ENCODE measurements at places on chromosomes 3 and 15.

- DNase-seq: no peak
These were observed 25.0 kb upstream of the TMC3 start for GRCh38 chr15:81398910-81399551.

GRCh38 chr3:185767002-185767688 lies 57.7 kb downstream of the IGF2BP2 start:
- no peak for DNase-seq

GRCh38 chr15:90660195-90660998 lies 56.7 kb upstream of the BLM start:
- peak; percentile 92 for DNase-seq

GRCh38 chr3:135125171-135125801 lies 330.2 kb downstream of the EPHB1 start:
- peak; percentile 44 for DNase-seq

DNA sequence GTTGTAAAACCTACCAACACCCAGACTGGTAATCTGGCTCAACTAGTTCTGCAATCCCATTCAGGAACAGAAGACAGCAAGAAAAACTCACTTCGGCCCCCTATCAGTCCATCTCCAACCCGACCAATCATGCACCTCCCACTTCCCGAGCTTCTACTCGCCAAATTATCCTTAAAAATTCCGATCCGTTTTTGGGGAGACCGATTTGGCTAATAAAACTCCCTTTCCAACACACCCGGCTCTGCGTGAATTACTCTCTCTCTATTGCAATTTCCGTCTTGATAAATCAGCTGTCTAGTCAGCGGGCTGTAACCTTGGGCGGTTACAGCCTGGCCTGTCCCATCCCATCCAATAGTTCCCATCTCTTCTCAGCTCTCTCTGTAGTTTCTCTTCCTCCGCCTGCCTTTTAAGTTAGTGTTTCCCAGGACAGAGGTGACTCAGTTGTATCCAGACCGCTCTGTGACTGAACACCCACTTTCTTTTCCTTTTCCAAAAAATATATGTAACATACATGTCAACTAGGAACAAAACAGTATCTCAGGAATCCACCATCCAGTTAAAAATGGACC lies 780 bp upstream of the ACAD9 start:
- peak; percentile 54 for DNase-seq

- DNase-seq: peak; percentile 33
These were observed 2.4 kb upstream of the CFAP91 start for GRCh38 chr3:119700269-119700919.

GRCh38 chr3:11539677-11540076 lies 104.0 kb downstream of the VGLL4 start:
- DNase-seq: no peak

GRCh38 chr3:160126761-160127160 lies 98.5 kb upstream of the C3orf80 start:
- DNase-seq: no peak

DNA sequence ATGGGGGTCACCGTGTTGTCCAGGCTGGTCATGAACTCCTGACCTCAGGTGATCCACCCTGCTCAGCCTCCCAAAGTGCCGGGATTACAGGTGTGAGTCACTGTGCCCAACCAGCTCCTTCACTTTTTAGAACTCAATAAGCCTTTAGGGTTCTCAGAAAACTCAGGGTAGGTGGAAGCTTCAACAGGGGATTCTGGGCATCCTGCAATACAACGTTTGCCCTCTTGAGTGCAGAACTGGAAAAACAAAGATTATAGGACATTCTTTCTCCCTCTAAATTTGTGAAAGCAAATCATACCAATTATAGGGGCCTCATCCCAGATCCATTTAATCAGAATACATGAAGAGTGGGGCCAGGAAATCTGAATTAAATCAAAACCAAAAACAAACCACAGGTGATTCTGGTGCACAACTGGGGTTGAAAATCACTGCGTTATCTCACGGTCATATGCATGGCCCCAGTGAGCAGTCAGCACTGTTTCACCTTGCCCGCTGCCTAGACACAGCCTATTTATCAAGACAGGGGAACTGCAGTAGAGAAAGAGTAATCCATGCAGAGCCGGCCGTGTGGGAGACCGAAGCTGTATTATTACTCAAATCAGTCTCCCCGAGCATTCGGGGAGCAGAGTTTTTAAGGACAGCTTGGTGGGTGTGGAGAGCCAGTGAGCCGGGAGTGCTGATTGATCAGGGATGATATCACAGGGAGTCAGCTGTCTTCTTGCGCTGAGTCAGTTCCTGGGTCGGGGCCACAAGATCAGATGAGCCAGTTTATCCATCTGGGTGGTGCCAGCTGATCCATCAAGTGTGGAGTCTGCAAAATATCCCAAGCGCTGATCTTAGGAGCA lies 58.4 kb downstream of the TMEM44 start:
- no peak for DNase-seq

DNA sequence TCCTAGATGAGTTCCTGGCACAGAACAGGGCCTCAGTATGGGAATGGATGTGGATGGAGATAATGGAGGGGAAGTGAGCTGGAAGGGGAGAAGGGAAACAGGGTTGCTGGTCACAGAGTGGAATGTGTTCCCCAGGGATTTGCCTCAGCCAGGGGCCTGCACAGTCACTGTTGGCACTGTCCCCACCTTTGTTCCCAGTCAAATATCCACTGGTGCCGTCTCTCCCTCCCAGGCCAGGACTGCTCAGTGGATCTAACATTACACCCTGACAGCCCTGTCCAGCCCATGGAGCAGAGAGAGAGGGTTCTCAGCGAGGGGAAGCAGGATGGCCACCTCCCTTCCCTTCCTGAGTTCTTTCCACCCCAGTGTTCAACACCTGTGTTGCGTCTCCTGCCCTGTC lies 1.5 kb upstream of the PPP1R2 start:
- no peak for DNase-seq

DNA sequence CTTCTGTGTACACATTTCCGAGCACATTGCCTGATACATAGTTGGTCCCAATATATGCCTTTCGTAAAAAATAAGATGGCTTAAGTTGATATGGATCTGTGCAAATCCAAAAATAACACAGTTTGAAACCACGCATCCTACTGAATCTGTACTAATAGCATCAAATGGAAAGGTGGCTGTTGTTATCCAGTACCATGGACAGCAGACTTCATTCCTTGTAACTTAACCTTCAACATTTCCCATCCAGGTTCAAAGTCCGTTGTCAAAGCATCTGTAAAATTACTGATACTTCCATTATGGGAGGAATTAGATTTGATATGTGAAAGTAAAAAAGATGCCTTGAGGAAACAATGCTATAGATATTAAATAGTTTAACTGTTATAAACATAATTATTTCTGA lies 65.5 kb upstream of the C3orf49 start:
- DNase-seq: peak; percentile 8

DNA sequence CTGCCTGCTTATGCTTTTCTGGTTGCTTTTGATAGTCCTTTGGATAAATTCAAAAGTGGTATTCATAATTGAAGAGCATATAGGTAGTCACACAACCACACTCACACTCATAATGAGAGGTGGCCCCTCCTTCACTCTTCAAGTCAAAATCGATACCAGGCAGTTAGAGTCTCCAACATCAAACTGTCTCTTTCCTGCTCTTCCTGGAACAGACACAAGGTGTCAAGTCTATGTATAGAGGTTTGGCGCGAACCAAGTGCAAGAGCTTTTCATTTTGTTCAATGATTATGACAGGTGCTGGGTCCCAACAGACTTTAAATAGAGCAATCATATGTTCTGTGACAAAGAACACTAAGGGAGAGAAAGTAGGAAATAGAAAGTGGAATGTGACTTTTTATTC lies 29.9 kb upstream of the RGMA start:
- no peak for DNase-seq

- DNase-seq: no peak
These were observed 38.6 kb upstream of the SLC25A26 start for GRCh38 chr3:66182246-66182645.

- no peak for DNase-seq
These were observed 124.5 kb upstream of the PLXNA1 start for GRCh38 chr3:126858401-126858800.

- no peak for DNase-seq
These were observed 231.9 kb upstream of the UBE2E1 start for GRCh38 chr3:23573827-23574226.

GRCh38 chr3:81823882-81824395 lies 62.5 kb upstream of the GBE1 start:
- DNase-seq: peak; percentile 90

Measured in Kasumi-1 (cell line).